ENCODE measurements at places on chromosomes 13 and 19.

- DNase-seq: no peak
Observed at GRCh38 chr13:100088273-100088643, 635 bp upstream of the PCCA start.

- no peak for DNase-seq
Observed at GRCh38 chr13:45683701-45684100, 18.4 kb upstream of the CBY2 start.

DNA sequence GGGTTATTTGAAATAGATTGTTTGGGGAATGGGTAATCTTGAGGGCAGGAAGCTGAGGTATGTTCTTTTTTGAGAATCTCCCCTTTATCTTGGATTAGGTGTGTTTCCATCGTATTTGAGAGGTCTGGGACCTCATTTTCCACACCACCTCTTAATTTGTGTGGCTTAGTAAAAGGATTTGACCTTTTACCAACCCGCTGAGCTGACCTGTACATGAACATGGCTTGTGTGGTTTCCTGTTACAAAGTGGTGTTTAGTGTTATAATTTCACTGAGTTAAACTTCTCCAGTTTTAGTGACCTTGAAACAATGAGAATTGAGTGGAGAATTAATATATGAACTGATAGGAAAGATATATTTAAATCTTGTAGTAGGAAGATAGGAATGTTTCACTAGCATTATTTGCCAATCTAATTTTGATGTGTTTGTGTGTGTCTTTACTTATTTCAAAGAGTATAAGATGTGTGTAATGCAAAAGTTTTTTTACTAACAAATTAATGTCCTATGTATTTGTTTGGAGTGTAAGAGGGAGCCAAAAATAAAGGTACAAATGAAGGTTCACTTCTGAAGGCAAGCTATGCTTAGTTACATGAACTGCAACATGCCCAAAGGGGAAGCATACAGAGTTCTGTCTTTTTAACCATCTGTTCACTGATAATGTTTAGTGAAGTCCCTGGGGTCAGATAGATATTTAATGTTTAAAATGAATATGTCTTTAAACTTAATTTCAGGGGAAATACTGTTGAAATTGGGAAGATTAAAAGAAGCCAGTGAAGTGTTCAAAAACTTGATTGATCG, 17.1 kb downstream of the NAA16 start:
- no peak for DNase-seq

DNA sequence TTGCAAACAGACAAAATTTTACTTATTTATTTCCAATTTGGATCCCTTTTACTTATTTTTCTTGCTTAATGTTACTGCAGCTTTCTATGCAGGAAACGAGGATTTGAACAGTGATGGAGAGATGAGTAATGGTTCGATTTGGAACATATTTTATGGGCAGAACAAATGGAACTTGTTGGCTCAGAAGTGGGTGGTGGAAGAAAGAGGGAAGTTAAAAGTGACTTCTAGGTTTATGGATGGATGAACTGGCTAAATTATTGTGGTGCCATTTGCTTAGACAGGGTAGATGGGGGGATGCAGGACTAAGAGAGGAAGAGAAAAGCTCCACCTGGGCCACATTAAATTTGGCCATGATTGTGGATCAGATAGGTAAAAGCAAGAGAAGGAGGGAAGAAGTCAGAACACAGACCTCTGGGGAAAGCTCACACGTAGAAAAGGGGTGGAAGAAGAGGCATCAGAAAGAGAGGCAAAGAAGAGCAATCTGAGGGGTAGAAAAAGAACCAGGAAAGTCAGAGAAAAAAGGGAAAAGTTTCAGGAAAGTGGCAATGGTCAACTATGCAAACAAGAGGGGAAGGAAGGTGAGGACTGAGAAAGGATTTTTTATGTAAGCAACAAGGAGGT, 768 bp upstream of the CYSLTR2 start:
- DNase-seq: no peak

GRCh38 chr13:113149711-113150549, 8.5 kb upstream of the PROZ start:
- DNase-seq: no peak

DNA sequence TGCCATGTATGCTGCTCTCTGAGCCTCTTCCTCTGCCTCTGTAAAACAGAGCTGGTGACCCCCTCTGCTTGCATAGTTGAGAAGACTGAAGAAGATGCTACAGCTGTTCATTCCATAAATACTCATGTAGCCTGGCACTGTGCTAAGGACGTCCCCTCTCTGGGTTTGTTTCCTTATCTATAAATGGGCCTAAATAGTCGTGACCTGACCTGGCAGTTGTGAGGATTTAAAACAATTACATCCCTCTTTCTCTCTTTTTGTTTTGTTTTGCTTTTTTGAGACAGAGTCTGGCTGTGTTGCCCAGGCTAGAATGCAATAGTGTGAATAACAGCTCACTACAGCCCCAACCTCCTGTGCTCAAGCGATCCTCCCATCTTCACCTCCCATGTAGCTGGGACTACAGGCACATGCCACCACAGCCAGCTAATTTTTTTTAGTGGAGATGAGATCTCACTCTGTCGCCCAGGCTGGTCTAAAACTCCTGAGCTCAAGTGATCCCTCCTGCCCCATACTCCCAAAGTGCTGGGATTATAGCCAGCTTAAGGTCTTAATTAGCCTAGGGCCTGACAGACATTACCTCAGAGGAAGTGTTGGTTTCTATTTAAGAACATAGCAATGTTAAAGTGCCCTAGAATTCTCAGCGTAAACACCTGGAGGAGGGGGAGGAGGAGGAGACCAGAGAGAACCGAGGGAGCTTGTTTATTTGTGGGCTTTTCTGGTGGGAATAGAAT, 4.6 kb downstream of the WDR62 start:
- no peak for DNase-seq

DNA sequence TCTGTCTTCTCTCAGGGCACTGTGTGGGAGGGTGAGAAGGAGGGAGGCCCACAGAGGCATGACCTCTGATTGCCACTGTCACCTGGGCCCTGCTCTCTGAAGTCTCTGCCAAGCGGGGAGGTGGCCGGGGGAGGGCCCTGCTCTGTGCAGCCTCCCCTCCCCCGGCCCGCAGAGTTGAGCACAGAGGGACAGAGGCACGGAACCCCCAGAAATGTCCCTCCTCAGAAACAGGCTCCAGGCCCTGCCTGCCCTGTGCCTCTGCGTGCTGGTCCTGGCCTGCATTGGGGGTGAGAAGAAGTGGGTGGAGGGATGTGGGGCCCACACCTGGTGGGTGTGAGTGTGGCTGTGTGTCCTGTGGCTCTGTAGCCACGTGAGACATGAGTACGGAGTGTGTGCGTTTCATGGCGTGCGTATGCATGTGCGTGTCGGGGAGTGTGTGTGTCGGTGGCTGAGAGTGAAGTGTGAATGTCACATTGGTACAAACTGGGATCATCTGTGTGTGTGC, at the start of gene APOC4:
APOC4 (plus strand) TSS at position 171 of the 505 bp plus-strand sequence; CDS start at position 212, 41 bp downstream.
- DNase-seq: no peak

- DNase-seq: peak; percentile 12
Observed at GRCh38 chr19:5448374-5448773, 6.8 kb upstream of the ZNRF4 start.

- DNase-seq: no peak
Observed at GRCh38 chr13:32472194-32472621, 44.3 kb upstream of the N4BP2L1 start.

DNA sequence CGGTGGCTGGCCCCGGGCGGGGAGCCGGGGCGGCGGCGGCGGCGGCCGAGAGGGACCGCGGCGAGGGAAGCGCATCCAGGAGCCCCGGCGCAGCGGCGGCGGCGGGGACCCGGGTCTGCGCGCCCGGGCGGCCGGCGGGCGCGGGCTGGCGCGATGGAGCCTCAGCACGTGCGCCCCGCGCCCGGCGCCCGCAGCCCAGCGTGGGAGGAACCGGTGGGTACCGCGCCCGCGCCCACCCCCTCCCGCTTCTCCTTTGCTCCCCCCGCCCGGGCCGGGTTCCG, 7.8 kb upstream of the DGKH start:
- no peak for DNase-seq

DNA sequence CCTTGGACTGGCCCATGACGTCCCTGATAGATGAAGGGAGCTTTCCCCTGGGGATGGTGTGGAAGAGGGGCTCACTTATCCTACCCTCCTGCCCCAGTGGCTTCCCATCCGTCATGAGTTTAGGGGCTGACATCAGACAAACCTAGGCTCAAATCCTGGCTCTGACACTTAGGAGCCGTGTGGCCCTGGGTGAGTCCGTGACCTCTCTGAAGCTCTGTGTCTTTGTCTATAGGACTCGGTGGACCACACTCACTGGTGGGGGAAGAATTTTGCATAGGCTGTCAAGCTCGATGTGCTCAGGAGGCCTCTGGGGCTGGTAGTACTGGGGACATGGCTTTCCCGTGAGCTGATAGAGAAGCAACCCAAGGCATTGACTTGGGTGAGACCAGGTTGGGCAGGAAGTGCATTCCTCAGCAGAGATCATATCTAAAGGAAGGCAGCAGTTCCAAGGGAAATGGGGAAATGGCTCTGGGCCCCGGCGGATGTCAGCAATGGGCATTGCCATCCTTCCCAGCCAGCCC, 17.4 kb upstream of the AP1M2 start:
- no peak for DNase-seq

GRCh38 chr19:40594657-40595091, 6.5 kb upstream of the LTBP4 start:
- DNase-seq: no peak

- DNase-seq: no peak
Observed at GRCh38 chr13:74090869-74091605, 43.2 kb downstream of the KLF12 start.

- DNase-seq: no peak
Observed at GRCh38 chr19:15161028-15161984, 39.5 kb downstream of the NOTCH3 start.

DNA sequence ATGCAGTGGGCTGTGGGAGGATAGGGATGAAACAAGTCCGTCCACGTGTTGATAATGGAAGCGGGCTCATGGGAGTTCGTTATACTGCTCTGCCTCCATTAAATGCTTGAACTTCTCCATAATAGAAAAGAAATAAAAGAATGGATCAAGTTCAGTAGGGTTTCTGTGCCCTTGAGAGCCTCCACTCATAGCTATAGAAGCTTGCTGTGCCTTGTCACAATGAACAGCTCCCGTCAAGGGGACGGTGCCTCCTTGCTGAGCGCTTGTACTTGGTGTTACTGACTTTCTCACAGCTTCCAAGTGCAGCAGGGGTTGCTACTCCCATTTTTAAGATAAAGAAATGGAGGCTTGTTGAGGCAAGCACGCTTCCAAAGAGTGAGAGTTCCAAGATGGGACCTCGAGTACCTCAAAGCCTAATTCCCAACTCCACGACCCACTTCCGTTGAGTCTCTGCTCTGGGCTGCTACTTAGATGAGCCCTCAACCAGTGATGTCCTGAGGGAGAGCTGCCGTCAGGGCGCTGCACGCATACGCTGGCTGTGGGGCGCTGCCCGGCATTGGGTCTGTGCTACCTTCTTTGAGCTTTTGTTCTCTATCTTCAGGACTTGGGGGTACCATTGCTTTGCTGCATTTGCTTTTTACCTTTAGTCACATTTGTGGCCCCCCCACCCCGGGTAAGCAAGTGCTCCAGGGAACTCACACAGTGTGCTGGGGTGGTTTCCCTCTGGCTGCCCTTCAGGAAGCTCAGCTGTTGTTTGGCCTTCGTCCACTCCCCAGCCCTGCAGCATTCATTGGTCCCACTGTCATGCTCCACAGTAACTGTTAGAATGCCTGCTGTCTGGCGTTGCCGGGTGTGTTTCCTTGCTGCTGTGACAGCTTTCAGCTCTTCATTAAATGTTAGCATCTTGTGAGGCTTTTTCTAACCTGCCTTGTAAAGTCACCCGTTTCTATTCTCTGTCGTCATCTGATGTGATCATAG, 9.5 kb downstream of the SNRNP70 start:
- DNase-seq: no peak

DNA sequence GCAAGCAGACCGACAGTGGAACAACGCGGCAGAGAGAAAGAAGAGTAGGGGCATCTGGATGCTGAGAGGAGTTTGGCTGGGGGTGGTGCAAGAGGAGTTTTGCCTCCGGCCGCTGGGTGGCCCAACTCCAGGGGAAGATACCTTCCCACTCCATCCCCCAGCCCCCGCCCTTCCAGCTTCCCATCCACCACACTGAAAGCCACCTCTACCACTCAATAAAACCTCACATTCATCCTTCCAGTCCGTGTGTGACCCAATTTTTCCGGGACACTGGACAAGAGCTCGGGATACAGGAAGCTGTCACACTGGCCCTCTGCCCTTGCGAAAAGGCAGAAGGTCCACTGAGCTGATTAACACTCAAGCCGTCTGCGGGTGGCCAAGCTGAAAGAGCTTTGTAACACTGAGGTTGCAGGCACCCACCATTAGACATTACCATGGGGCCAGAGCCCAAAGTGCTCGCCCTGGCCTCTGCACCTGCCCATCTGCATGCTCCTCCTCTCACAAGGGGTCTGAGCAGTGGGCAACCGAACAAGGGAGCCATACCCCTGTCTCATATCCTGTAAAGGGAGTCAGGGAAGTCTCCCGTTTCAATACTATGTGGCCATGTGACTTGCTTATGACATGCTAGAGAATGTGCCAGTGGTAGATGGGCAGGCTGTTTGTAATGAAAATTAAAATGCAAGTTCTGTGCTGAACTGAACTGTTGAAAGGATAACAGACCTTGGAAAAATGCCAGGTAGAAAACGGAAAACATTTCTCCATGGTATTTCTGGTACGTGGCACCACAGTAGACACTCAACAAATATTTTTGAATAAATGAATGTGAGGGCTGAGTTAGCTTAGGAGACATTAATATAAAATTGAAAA, 205.1 kb upstream of the STARD13 start:
- DNase-seq: no peak

GRCh38 chr19:19752760-19753403, 20.0 kb upstream of the ZNF14 start:
- no peak for DNase-seq

DNA sequence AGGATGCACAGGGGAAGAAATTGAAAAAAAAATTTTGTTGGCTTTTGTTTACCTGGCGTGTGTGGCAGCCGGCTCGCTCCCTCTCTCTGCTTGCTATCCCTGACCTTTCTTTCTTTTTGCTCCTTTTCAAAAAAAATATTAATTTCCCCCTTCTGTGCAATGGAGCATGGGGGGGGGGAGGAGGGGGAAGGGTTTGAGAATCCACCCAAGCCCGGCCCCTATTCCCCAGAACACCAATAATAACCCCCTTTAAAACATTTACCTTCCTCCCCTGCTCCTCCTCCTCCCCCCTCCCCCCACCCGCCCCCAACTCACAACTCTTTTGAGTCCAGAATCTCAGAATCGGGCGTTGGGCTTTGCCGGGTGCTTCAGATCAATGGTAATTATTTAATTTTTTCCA, 28.4 kb downstream of the NFIX start:
- no peak for DNase-seq

GRCh38 chr19:40907968-40908735, 26.1 kb upstream of the CYP2A7 start:
- no peak for DNase-seq
